ENCODE measurements at places on chromosomes 1 and 21. TPM values are rescaled to one million over a fixed set of nuclear protein-coding genes. Genes with fewer than 3 reads are reported as not detected.

Gene LCE1B
- polyA plus RNA-seq = not detected

Gene FMO3
- polyA plus RNA-seq = not detected

Gene MASP2
- not detected for polyA plus RNA-seq

Gene LZIC
- polyA plus RNA-seq = 2.9 TPM

Gene DCST1
- polyA plus RNA-seq = not detected

Gene ETNK2
- 32.9 TPM for polyA plus RNA-seq

Gene RHD
- not detected for polyA plus RNA-seq

Gene DLGAP3
- 0.03 TPM for polyA plus RNA-seq

Gene PTGFR
- 0.06 TPM for polyA plus RNA-seq

Gene GNG4
- polyA plus RNA-seq = 0.10 TPM

Gene LAMTOR2
- 145 TPM for polyA plus RNA-seq

Gene PTPRF
- 217 TPM for polyA plus RNA-seq

Gene GJB4
- not detected for polyA plus RNA-seq

Gene ADCY10
- polyA plus RNA-seq = not detected

Gene RNU1-4
- 206 TPM for polyA plus RNA-seq

Gene PRR9
- not detected for polyA plus RNA-seq

Gene ODR4
- 6.0 TPM for polyA plus RNA-seq

Gene PPIH
- polyA plus RNA-seq = 40.0 TPM

Gene RIMS3
- polyA plus RNA-seq = 0.14 TPM

Gene FAM110D
- polyA plus RNA-seq = 2.6 TPM

Gene KCNK2
- polyA plus RNA-seq = 0.08 TPM

Gene HES2
- 3.7 TPM for polyA plus RNA-seq

Gene S100A1
- not detected for polyA plus RNA-seq

Gene SSX2IP
- polyA plus RNA-seq = 0.77 TPM

Gene EPB41
- 22.3 TPM for polyA plus RNA-seq

Gene HSF2BP
- 0.37 TPM for polyA plus RNA-seq

Gene SLC9C2
- not detected for polyA plus RNA-seq

Gene TMED5
- polyA plus RNA-seq = 24.2 TPM

Gene MX2
- 0.10 TPM for polyA plus RNA-seq

Gene NMNAT2
- 0.28 TPM for polyA plus RNA-seq

Gene IL19
- not detected for polyA plus RNA-seq

Gene PADI2
- polyA plus RNA-seq = not detected

Gene ADAMTS5
- not detected for polyA plus RNA-seq

Gene ZNF683
- polyA plus RNA-seq = not detected

Gene PSEN2
- 18.1 TPM for polyA plus RNA-seq

Gene CFAP107
- not detected for polyA plus RNA-seq

Gene HTR6
- not detected for polyA plus RNA-seq

All from endothelial cell of umbilical vein (primary cell).